GM23338 (cell line): ENCODE measurements at places on chromosomes 2 and 18.
A peak's percentile ranks its signal among the peaks of the same experiment; 100 is the strongest.

DNA sequence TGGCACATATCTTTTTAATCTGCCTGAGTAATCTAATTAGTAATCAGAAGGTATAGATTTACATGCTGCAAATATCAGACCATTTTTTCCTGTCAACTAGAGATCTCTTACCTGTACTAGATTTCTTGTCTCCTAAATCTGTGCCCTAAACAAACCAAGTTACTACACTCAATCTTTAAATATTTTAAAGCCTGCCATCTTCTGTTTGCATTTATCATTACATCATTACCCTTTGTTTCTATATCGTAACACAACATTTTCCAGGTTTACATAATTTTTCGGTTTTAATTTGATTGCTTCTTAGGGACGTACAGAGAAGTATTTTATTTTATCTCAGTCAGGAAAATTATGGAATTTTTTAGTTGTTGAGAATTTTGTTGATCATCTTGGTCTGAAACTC, 25.7 kb downstream of the PSMA8 start:
- peak; percentile 4 for DNase-seq
- H3K4me3 ChIP-seq = no peak overlapping the region
- no peaks in the 10 kb centered on the region for H3K36me3 ChIP-seq
- H3K4me1 ChIP-seq = no peaks in the 10 kb centered on the region
- H3K27ac ChIP-seq = no peak overlapping the region

GRCh38 chr2:236105955-236106607, 62.1 kb downstream of the GBX2 start:
- H3K27me3 ChIP-seq = no peaks in the 10 kb centered on the region
- no peaks in the 10 kb centered on the region for H3K36me3 ChIP-seq
- peaks cover 21% of the 10 kb centered on the region for H3K4me1 ChIP-seq
- no peak overlapping the region for H3K4me3 ChIP-seq
- DNase-seq = no peak

GRCh38 chr18:73164430-73164829, 296.6 kb upstream of the NETO1 start:
- H3K4me3 ChIP-seq = no peak overlapping the region
- no peaks in the 10 kb centered on the region for H3K36me3 ChIP-seq
- H3K27me3 ChIP-seq = no peaks in the 10 kb centered on the region
- no peak overlapping the region for H3K27ac ChIP-seq
- DNase-seq = peak; percentile 3

DNA sequence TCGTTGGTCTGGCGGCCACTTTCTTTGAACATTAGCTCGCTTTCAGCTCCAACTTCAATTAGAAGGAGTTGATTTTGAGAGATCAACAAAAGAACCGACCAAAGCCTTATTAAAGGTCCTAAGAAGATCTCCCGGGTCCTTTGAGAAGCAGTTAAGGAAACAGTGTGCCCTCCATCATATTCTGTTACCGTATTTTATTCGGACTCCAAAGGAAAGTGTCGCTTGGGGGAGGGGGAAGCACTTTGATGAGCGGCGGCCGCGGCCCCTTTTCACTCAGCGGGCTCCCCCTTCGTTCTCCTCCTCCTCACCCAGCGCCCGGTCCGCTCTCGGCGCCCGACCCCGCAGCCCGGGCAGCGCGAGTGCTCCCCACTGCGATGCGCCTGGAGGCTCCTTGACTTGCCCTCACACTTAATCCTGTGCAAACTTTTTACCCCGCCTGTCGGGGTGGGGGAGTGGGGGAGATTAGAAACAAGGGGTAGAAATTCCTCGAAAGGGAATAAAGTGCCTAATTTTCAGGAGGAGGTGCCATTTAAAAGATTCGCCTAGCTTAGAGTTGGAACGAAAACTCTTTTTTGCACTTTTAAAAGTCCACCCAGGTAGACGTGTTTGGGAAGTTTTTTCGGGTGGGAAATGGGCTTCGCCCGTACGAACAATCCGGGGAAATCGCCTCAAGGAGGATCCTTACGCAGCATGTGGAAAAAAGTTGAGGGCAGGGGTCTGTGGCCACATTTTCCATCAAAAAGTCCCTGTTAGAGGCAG, 1.2 kb upstream of the OTX1 start:
- peak; percentile 78 for DNase-seq
- H3K27ac ChIP-seq = no peak overlapping the region
- H3K4me1 ChIP-seq = peaks cover 60% of the 10 kb centered on the region

- H3K4me1 ChIP-seq = peaks cover 21% of the 10 kb centered on the region
- no peaks in the 10 kb centered on the region for H3K27me3 ChIP-seq
- H3K4me3 ChIP-seq = no peak overlapping the region
- H3K36me3 ChIP-seq = 0 out of 2 replicates have a peak, but pooled peaks cover 5% of the 10 kb centered on the region
- no peak overlapping the region for H3K27ac ChIP-seq
- DNase-seq = peak; percentile 22
These were observed 1.7 kb upstream of the RPE start for GRCh38 chr2:210000464-210001324.

DNA sequence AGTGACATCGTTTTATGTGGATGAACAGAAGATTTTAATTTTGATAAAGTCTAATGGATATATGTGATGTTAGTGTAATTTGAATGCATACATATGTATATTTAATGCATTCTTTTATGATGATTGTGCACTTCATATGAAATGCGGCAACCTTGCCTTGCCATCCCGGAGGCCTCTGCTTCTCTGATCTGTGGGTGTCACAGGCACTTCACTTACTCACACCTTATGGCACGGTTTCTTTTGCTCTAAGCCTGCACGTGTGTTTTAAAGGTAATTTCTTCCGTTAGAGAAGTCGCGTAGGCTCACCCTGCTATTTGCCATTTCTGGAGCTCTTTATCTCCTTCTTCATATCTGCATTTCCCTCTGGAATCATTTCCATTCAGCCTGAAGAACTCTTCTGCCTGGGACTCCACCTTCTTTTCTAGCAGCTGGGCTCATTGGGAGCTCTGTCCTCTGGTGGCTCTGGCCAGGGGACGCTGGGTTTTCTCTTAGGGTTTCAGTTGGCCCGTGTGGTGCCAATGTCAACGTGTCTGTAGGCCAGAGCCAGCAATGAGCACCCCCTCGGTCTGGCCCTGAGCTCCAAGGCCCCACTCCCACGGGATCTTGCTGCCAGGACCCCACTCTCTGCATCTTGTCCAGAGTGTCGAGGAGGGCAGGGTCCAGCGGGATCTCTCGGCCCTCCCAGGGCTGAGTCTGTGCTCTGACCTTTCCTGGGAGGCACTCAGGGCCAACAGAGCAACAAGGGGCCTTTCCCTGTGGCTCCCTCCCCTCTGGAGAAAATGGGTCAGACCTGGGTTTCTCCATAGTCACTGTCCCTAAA, 97.3 kb downstream of the RTP5 start:
- no peaks in the 10 kb centered on the region for H3K36me3 ChIP-seq
- DNase-seq = no peak
- H3K27me3 ChIP-seq = no peaks in the 10 kb centered on the region
- no peak overlapping the region for H3K4me3 ChIP-seq
- H3K4me1 ChIP-seq = no peaks in the 10 kb centered on the region
- H3K27ac ChIP-seq = no peak overlapping the region

DNA sequence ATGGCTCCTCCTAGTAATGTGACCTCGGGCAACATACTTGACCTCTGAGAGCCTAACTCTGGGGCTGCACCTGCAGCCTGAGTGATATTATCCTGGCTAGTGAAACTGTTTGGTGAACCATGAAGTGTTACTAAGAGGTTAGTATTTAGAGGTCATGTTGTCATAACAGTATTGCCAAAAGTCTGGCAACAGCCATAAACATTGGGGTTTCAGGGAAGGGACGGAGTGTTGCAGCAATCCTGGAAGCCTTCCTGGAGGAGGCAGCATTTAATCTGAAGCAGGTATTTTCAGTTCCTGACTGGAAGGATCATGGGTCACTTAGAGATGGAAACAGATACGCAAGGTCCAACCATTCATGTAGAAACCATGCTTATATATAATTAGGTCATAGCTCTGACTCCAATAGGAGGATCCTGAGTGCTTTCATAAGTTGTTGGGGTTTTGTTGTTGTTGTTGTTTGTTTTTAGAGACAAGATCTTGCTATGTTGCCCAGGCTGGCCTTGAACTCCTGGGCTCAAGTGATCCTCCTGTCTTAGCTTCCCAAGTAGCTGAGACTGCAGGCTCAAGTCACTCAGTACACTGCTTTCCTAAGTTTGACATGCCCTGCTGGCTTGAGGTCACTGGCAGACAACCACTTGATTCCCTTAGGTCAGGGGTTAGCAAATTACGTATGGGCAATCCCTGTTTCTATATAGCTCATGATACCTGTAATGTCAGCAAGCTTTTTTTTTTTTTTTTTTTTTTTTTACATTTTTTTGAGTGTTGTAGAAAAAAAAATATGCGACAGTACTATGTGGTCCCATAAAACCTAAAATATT, 21.5 kb downstream of the GPR39 start:
- H3K27me3 ChIP-seq = no peaks in the 10 kb centered on the region
- peaks cover 16% of the 10 kb centered on the region for H3K4me1 ChIP-seq
- no peak for DNase-seq
- H3K27ac ChIP-seq = no peak overlapping the region

DNA sequence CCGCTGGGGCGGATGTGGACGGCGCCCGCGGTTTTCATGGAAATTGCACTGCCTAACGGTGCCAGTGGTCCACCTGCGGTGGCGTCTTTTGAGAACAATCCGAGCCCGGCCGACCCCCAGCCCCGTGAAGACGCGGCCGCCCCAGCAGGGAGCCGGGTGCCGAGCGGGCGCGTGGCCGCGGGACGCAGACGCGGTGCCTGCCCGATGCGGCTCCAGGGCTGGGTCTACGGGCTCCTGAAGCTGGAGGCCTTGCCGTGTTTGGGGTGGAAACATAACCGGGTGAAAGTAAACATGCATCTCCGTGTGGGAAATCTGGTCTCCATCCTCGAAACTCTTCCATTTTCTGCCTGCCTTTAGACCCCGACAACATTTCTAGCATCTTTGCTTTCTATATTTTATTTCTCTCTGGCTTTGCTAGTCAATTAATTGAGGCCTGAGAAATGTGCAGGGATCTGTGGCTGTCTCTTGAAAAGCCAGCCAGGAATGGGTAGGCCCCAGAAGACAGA, 572 bp downstream of the INPP4A start:
- no peak for DNase-seq
- no peaks in the 10 kb centered on the region for H3K36me3 ChIP-seq
- no peak overlapping the region for H3K27ac ChIP-seq
- H3K4me1 ChIP-seq = peaks cover 47% of the 10 kb centered on the region

GRCh38 chr2:158530829-158531228, 74.1 kb downstream of the PKP4 start:
- no peaks in the 10 kb centered on the region for H3K36me3 ChIP-seq
- H3K4me1 ChIP-seq = peaks cover 17% of the 10 kb centered on the region
- H3K27me3 ChIP-seq = no peaks in the 10 kb centered on the region
- H3K27ac ChIP-seq = no peak overlapping the region

DNA sequence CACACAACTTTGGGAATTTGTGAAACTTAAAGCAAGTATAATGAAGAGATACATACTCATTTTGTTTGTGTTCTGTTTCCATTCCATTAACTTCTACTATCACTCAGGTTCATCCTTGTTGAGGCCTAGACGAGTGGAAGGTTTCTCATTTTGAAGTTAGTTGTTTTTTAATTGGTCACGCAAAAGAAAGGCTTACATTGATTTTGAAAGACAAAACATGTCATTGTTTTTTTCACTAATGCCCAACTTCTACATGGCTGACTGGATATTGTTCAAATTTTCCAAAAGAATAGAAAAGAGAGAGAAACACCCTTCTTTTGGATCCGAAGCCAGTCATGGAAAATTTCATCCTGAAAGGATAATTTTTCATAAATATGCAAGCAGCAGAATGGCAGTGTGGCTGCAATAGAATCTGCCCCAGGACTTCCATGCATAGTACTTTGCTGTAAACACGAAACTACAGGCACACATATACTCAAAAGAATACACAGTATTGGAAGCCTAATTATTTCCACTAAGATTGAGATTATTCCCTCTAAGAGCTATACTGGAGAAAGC, 27.4 kb downstream of the PRKCE start:
- H3K27ac ChIP-seq = no peak overlapping the region
- no peaks in the 10 kb centered on the region for H3K4me1 ChIP-seq
- no peak for DNase-seq
- H3K36me3 ChIP-seq = no peaks in the 10 kb centered on the region

GRCh38 chr2:147756069-147756468, 88.8 kb upstream of the ACVR2A start:
- H3K4me3 ChIP-seq = no peak overlapping the region
- no peak overlapping the region for H3K27ac ChIP-seq
- no peaks in the 10 kb centered on the region for H3K27me3 ChIP-seq
- no peak for DNase-seq

DNA sequence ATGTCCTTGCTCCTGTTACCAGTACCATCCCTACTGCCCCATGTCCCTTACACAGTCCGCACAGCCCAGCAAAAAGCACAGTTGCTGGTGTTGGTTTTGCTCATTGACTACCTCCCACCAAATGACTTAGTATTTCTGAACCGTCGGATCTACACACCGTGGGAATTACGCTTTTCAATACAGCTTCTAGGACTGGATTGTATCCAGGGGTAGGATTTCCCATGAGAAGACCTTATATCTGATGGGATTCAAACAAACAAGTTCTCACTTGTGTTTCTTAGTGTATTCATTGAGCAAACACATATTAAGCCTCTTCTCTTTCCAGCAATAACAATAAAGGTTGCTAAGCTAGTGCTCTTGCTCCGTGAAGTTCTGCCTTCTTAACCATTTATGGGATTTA, 25.8 kb downstream of the TRAPPC12 start:
- no peak overlapping the region for H3K27ac ChIP-seq
- H3K36me3 ChIP-seq = peaks cover 11% of the 10 kb centered on the region; the same call in 1 of the 2 replicates
- no peak for DNase-seq
- no peak overlapping the region for H3K4me3 ChIP-seq
- no peaks in the 10 kb centered on the region for H3K27me3 ChIP-seq

DNA sequence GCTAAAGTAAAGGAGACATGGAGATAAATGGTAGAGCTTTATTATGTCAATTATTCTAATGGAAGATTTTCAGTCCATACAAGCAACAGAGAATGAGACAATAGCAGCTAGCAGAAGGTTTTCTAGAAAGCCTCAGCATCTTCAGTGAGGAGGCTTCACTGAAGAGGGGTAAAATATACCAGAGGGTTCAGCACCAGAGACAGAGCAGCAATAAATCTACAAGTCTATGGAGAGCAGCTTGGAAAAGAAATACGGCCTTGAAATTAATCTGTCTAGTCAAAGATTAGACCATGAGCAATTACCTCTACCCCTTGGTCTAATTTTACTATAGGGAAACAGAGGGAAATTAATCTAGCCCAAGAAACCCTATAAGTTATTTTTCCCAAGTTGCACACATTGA, 185.7 kb upstream of the CRIM1 start:
- no peak overlapping the region for H3K27ac ChIP-seq
- peaks cover 11% of the 10 kb centered on the region; the same call in 1 of the 2 replicates for H3K4me1 ChIP-seq
- no peak for DNase-seq
- no peaks in the 10 kb centered on the region for H3K36me3 ChIP-seq

- no peak for DNase-seq
- H3K4me3 ChIP-seq = no peak overlapping the region
- peaks cover 8% of the 10 kb centered on the region for H3K4me1 ChIP-seq
- no peaks in the 10 kb centered on the region for H3K36me3 ChIP-seq
- H3K27me3 ChIP-seq = no peaks in the 10 kb centered on the region
- no peak overlapping the region for H3K27ac ChIP-seq
These were observed 81.7 kb upstream of the REV1 start for GRCh38 chr2:99571533-99571932.

DNA sequence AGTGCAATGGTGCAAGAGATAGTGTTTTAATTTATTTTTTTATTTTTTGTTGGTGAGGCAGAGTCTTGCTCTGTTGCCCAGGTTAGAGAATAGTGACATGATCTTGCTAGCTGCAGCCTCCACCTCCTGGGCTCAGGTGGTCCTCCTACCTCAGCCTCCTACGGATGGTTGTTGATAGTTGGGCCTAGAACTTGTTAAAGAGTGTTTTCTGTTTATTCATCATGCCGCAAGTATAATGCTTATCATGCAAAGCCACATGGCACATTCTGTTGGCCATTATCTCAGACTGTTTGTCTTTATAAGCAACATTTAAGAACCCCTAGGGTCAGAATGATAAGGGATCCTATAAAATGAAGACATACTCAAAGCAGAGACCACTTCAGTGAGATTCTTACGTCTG, 1.7 kb downstream of the UGGT1 start:
- 0 out of 2 replicates have a peak, but pooled peaks cover 9% of the 10 kb centered on the region for H3K36me3 ChIP-seq
- no peak overlapping the region for H3K27ac ChIP-seq
- peaks cover 4% of the 10 kb centered on the region for H3K4me1 ChIP-seq
- H3K27me3 ChIP-seq = no peaks in the 10 kb centered on the region
